ENCODE measurements at places on chromosomes 7 and 10.

- DNase-seq, result no peak
These were observed 50.0 kb downstream of the CFAP58 start for GRCh38 chr10:104403636-104404035.

DNA sequence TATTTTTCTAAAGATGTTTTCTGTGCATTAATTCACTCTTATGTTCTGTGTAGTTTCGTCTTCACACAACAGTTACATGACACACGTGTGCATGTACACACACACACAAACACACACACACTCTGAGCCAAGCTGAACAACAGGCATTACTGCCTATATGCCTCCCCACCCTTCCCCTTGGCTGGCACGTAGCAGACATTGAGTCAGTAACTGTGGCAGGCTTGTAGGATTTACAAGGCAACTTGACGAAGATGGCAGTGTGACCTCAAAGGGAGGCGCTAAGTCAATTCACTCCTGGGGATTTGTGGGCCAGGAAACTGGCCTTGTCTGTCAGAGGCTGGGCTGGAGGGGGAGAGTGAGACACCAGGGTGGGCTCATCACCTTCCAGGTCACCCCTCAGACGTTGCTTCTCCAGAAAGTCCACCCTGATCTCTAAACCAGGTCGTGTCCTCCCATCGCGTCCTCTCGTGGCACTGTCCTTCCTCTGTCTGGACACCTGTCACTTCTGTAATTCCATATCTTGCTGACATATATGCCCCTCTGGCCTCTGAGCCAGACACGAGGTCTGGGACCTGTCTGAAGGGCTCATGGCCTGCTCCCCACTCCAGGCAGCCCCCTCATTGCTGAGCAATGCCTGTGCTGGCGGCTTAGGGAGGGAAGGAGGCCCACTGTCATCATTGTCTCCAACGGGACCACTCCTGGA lies 41.1 kb upstream of the INPP5A start:
- DNase-seq, result no peak

DNA sequence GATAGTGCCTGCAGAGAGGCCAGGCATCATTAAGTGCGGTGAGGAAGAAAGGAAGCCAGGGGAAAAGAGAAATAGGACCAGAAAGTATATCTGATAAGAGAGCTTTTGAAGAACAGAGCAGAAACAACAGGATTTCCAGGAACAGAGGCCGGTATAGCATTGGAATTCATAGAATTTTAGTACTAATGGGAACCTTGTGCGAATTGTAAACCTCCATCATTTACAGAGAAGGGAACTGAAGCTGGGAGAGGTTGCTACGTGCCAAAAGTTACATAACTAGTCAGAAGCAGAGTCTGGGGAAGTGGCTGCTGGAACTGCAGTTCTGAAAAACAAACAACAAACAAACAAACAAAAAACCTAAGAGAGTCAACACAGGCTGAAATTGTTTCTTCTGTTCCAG lies 5.4 kb upstream of the ZMYND11 start:
- no peak for DNase-seq

- no peak for DNase-seq
These were observed 243.2 kb upstream of the SLC26A5 start for GRCh38 chr7:103689255-103689654.

- DNase-seq, result no peak
These were observed 17.1 kb upstream of the ZNF800 start for GRCh38 chr7:127409629-127410028.

DNA sequence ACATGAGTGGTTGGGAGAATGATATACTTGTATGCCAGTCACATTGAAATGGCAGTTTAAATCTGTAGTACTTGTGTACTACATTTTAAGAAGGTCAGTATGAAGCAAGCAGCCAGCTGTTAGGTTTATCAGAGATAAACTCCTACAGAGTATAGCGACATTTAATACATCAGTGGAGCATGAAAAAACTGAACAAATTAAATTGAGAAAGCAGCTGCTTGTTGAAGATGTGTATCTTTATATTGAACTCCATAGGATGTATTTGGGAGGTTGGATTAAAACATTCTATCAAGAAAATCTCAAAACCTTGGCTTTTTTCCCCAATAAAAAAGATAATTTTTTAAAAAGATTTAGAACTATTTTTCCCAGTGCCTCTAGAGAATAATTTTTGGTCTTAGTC lies 47.8 kb downstream of the PHF14 start:
- DNase-seq, result no peak

GRCh38 chr10:109912335-109913281 lies 10.7 kb downstream of the XPNPEP1 start:
- DNase-seq, result no peak

DNA sequence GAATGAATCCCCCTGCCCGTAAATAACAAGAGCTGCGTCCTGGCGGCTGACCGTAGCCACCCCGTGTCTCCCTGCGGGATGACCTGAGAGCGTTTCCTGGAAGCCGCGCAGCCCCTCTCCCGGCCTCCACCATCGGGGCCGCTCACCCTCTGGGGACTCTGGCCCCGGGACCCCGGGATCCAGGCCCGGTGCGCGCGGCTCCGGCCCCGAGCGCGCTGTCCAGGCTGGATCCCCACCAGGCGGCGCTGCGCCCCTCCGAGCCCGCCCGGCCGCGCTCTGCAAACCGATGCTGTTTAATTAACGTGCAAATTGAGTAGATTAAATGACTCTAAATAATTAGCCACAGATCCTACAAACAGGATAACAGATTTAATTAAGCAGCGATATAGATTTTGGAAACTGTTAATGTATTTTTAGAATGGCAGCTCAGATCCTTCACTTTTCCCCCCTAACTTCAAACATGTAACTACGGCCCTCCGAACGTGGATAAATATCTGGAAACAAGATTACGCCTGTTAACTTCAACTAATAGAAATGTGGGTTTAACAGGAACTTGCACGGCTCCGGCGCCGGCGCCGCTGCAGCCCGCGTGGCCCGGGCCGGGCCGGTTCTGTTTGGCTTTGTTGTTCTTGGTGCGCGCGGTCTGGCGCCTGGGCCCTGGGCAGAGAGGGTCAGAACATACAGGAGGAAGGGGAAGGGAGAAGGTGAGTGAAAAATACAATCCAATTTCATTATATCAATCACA lies 7.1 kb upstream of the UNCX start:
- DNase-seq, result peak; percentile 17

DNA sequence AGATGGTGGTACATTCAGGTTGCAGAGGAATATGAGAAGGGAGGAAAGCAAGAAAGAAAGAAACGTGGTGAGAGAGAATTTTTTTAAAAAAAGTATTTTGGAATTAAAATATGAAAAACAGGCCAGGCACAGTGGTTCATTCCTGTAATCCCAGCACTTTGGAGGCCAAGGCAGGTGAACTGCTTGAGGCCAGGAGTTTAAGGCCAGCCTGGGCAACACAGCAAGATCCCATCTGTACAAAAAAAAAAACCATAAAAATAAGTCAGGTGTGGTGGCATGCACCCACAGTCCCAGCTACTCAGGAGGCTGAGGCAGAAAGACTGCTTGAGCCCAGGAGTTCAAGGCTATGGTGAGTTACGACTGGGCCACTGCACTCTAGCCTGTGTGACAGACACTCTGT lies 112.1 kb downstream of the PARD3 start:
- no peak for DNase-seq

- DNase-seq, result no peak
These were observed 42.8 kb upstream of the SLC13A1 start for GRCh38 chr7:123242467-123243092.
